CD4-positive, alpha-beta memory T cell (primary cell): ENCODE measurements at places on chromosomes 2 and 18.
A peak's percentile ranks its signal among the peaks of the same experiment; 100 is the strongest.

DNA sequence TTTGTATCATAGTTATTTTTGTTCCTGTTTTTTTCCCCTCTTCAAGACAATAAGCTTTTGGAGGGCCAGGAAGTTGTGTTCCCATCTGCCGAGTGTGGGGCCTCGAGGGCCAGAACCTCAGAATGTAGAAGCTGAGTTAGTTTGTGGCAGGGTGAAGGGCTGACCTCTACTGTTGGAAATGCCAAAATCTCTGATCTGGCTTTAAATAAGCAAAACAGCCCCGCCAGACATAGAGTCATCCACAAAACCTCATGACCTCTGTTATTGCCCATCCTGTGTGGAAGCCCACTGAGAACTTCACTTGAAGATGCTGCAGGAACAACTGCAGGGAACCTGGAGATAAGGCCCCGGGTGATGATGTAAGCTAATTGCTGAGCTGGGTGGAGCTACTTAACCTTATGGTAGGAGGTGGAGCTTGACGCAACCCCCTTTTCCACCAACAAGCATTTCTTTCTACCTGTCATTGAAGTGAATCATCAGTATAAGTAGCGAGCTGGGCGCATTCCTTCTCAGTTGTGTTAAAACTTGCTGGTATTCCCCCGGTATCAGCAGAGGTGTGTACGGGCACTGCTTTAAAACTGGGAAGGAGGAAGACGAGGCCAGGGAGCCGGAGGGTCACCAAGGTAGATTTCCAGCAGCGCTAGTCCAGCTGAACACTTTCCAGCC lies 177.2 kb downstream of the NEDD4L start:
- no peak for DNase-seq

GRCh38 chr2:239882331-239882732 lies 142.8 kb downstream of the NDUFA10 start:
- peak; percentile 50 for DNase-seq

GRCh38 chr2:123364243-123364896 lies 660.7 kb upstream of the CNTNAP5 start:
- DNase-seq, result no peak

DNA sequence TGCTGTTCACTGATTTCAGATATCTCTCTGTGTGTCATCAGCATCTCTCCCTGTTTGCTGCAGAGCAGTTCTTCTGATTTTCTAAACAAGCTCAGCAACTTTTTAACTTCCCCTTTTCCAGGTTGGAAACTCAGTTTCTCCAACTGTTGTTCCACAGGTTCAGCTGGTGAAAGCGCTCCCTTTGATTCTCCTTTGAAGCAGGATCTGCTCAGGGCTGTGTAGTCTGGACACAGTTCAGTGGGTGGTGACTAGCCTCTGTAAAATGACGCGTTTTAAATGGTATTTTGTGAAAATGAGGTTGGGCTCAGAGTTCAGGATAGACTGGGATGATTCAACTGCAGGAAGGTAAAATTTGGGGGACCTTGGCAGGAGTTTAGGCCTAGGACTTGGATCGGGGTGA lies 106.3 kb downstream of the TRIM43 start:
- DNase-seq, result no peak

DNA sequence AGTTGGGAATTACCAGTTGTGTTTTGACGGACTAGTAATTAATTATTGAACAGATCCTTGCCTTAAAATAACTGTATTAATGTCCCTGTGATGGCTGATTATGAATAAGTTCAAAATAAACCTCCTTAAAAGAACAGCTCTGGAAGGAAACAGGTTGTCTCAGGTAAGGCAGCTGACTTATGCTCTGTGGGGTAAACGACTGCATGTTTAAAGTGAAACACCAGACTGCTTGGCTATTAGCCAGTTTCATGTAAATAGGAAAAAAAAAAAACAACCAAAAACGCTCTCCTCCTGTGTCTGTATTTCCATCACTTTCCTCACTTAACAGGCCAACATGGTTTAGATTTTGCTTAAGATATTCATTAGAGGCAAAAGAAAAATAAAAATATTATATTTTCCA lies 243.6 kb downstream of the TMEM182 start:
- no peak for DNase-seq

- DNase-seq, result no peak
Observed at GRCh38 chr2:59005836-59006615, 764.9 kb upstream of the FANCL start.

- DNase-seq, result no peak
Observed at GRCh38 chr2:48781366-48781765, 25.8 kb upstream of the LHCGR start.

DNA sequence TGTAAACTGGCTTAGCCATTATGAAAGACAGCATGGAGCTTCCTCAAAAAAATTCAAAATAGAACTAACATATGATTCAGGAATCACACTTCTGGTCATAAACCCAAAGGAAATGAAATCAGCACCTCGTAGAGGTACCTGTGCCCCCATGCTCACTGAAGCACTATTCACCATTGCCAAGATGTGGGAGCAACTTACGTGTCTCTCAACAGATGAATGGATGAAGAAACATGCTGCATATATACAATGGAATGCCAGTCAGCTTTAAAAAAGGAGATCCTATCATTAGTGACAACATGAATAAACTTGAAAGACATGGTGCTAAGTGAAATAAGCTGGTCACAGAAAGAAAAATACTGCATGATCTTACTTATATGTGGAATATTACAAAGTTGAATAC lies 8.2 kb downstream of the SCTR start:
- DNase-seq, result no peak

GRCh38 chr2:229783108-229783721 lies 68.9 kb upstream of the DNER start:
- DNase-seq, result no peak

- DNase-seq, result no peak
Observed at GRCh38 chr18:33828949-33829348, 250.9 kb downstream of the ASXL3 start.

GRCh38 chr18:79588636-79589481 lies 90.7 kb upstream of the CTDP1 start:
- no peak for DNase-seq

GRCh38 chr2:85506768-85507181 lies 32.2 kb upstream of the MAT2A start:
- DNase-seq, result no peak

- no peak for DNase-seq
Observed at GRCh38 chr2:176084611-176085119, 903 bp upstream of the EVX2 start.

- DNase-seq, result no peak
Observed at GRCh38 chr18:45589356-45590035, 25.8 kb upstream of the SLC14A2 start.

GRCh38 chr18:58596265-58596681 lies 32.6 kb downstream of the ALPK2 start:
- DNase-seq, result no peak

GRCh38 chr18:51400721-51401120 lies 203.2 kb upstream of the MEX3C start:
- DNase-seq, result no peak

GRCh38 chr18:7523772-7524171 lies 43.3 kb upstream of the PTPRM start:
- no peak for DNase-seq

DNA sequence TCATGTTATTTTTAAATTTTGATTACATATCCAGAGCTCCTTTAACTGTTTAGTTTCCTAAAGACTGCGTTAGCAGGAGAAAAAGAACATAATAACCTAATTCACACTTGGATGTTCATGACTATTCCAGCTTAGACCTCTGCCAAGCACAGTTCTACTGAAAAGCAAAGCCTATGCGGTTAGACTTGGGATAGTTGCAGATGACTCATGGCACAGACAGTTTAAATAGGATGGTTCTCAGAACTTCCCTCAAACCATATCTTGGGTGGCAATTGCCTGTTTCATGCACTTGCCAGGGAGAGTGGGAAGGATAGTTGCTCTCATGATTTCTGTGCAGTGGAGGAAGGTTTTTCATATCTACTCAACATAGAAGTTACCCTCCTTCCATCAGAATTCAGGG lies 149.7 kb upstream of the KLHL29 start:
- no peak for DNase-seq

DNA sequence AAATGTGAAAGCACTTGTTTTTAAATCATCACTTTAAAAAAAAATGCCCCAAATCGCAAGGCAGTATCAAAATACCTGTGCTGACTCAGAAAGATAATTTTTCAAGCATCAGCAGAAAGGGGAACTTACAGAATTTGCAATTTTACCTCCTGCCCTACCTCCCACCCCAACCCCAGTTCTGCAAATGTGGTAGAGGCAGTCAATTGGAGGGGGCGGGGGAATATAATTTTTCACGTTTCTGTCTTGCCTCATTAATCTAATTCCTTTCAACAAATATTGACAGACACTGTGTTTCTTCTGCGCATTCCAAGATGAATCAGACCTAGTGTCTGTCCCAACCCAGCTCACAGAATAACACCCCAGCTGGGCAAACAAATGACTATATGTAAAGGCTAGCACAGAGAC lies 76.8 kb downstream of the ALPK2 start:
- no peak for DNase-seq

DNA sequence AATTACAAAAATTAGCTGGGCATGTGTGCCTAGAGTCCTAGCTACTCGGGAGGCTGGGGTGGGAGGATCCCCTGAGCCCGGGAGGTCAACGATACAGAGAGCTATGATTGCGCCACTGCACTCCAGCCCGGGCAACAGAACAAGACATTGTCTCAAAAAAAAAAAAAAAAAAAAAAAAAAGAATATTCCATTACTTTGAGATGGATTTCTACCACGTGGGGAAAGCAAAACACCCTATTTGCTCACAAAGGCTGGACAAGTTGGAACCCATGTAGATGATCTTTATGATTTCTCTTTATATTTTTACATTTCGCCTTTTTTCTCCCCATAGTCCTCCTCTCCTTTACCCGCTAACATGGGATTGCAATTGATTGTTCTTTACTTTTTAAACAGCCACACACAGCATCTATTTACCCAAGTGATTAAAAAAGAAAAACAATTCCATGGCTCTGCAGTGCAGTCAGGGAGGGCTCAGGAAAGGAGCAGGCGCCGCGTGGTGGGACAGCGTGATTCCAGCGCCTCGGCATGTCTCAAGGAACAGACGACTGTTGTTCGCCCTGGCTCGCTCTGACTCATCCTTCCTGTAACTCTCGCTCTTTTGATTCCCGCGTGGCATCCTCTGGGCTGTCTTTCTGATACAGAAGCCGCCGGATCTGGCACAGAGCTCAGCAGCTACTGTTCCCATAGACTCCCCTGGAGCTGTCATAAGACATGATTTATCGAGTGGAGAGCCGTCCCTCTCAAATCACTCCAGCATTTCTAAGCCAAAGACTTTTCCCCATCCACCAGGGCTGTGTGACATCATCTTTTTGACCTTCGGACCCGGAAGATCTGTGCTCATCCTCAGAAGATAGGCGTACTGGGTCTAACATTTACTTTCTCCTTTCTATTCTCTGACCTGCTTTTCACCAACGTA lies 230.4 kb upstream of the AGAP1 start:
- DNase-seq, result no peak

- DNase-seq, result no peak
Observed at GRCh38 chr18:80037869-80038630, 3.8 kb downstream of the RBFA start.

DNA sequence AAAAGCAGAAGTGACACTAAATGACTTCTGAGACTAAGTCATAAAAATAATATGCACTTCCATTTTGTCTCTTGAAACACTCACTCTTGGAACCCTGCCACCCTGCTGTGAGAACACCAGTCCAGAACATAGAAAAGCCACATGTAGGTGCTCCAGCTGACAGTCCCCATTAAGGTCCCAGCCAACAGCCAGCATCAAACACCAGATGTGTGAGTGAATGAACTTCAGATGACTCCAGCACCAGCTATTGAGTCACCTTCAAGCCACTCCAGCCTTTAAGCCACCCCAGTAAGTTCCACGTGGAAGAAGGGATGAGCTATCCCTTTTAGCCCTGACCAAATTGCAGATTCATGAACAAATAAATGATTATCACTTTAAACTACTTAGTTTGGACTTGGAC lies 31.5 kb upstream of the LGALSL start:
- no peak for DNase-seq

DNA sequence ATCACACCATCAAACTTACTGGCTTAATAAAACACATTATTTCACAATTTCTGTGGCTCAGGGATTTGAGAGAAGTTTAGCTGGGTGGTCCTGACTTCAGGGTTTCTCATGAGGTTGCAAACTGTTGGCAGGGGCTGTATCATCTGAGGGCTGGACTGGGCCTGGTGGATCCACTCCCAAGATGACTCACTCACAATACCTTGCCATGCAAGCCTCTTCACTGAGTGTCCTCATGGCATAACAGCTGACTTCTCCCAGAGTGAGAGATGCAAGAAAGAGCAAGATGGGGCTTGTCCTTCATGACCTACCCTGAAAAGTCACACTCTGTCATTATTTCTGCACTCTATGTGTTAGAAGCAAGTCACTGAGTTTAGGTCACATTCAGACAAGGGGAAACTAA lies 73.8 kb downstream of the AQP4 start:
- no peak for DNase-seq

DNA sequence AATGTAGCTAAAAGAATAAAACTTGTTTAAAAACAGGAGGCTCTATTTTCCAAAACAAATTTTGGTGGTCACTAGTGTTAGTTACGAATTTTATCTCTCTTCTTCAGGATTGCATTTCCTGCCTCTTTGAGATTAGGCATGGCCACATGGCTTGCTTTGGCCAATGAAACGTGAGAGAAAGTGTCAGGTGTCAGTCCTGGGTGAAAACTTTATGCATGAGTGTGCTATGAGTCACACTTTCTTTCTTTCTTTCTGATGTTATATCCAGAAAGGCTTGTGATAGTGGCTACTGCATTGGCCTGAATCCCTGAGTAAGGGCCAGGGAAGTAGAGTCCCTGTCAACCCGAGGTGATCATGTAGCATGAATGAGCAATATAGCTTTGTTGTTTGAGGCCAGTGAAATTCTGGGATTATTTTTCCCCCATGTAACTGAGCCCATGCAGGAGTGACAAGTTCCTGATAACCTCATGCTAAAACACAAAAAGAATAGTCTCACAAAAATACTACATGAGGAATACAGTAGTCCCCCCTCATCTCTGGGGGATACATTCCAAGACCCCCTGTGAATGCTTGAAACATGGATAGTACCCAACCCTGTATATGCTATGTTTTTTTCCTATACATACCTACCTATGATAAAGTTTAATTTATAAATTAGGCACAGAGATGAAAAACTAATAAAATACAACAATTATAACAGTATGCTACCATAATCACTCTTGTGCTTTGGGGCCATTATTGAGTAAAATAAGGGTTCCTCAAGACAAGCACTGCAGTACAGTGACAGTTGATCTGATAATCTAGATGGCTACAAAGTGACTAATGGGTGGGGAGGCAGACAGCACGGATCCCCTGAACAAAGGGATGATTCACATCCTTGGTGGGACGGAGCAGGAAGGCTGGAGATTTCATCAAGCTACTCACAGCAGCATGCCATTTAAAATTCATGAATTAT lies 109.5 kb downstream of the CDC42EP3 start:
- DNase-seq, result no peak

GRCh38 chr2:191404568-191404991 lies 159.4 kb downstream of the MYO1B start:
- no peak for DNase-seq
